NCI-H2029 (cell line): ENCODE measurements at places on chromosomes 16 and 17.

DNA sequence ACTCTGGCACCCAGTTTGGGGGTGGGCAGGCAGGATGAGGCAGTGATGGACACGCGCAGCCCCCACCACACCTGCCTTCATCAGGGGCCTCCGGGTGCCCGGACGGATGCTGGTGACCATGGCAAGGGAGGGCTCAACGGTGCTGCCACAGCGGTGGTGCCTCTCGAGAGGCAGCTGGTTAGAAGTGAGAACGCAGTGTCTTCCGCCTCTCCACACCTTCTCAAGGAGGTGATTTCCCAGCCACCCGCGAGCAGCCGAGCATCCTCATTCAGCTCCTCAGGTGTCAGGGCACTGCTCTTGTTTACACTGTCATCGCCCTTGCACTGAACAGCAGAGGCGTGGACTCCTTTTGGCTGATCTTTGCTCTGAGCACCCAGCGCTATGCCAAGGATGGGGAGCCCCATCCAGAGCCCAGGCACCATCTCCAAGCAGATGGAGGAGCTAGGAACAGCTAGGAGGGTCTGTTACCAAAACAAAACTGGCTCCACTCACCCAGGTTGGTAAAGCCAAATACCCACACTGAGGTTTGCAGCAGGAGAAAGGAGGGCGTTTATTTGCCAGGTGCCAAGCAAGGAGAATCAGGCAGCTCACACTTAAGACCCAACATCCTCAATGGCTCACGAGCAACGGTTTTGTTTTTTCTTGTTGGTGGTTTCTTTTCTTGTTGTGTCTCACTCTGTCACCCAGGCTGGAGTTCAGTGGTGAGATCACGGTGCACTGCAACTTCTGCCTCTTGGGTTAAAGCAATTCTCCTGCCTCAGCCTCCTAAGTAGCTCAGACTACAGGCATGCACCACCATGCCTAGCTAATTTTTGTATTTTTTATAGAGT is 174.3 kb upstream of the TNRC6C start:
- DNase-seq: no peak

DNA sequence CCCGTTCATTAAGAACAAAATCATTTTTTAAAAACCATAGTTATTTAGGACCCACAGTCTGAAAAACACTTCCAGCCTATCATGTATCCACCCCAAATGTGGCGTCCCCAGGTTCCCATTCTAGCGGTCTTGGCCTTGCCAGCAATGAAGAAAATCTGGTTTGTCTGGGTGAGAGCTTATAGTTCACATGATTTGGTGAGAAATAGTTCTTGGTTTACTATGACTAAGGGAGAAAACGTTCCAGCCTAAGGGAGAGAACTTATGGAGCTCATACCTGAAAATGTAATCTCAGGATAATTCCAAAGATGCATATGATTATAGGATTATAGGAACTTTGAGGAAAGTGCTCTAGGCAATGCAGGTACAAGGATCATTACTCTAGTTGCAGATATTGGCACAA is 4.8 kb downstream of the MARVELD3 start:
- no peak for DNase-seq

- no peak for DNase-seq
These were observed 127.9 kb upstream of the MON1B start for GRCh38 chr16:77062878-77063675.

DNA sequence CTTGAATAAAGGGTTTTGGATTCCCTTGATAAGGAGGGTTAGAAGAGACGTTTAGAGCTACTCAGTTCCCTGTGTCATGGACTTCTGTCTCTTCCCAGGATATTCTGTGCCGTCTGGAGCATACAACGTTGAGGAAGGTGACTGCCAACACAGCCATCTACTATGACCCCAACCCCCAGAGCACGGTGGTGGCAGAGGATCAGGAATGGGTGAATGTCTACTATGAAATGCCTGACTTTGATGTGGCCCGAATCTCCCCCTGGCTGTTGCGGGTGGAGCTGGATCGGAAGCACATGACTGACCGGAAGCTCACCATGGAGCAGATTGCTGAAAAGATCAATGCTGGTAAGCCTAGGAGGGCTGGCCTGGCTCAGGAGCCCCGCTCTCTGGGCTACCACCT is 24.7 kb downstream of the POLR2A start:
- DNase-seq: no peak

GRCh38 chr16:88195911-88196465 is 186.8 kb upstream of the ZNF469 start:
- no peak for DNase-seq
